ENCODE measurements at places on chromosomes 13 and 19. TPM values are rescaled to one million over a fixed set of nuclear protein-coding genes. Genes with fewer than 3 reads are reported as not detected.

The TEX29 gene
- total RNA-seq: not detected

The DBP gene
- total RNA-seq: 4.8 TPM

The TMEM86B gene
- total RNA-seq: 0.78 TPM

The UBE2L5 gene
- not detected for total RNA-seq

The GJB6 gene
- total RNA-seq: 8.3 TPM

The ERCC5 gene
- 70.0 TPM for total RNA-seq

Data from occipital lobe (tissue), 3 donors.